ENCODE measurements at places on chromosomes 7 and 10. TPM values are rescaled to one million over a fixed set of nuclear protein-coding genes. Genes with fewer than 3 reads are reported as not detected.

Gene GCC1
- total RNA-seq: 27.0 TPM

Gene ESYT2
- total RNA-seq: 88.0 TPM

Gene STEAP1B
- total RNA-seq: 25.3 TPM

Gene HOXA3
- under 0.01 TPM for total RNA-seq

Gene TDRD1
- total RNA-seq: 5.1 TPM

Gene ANKRD61
- total RNA-seq: under 0.01 TPM

Gene EIF5AL1
- 0.28 TPM for total RNA-seq

Gene FGFR2
- 0.19 TPM for total RNA-seq

Gene ZNF488
- total RNA-seq: not detected

Gene OR9A2
- total RNA-seq: not detected

Gene TMEM106B
- total RNA-seq: 84.6 TPM

Gene INSYN2A
- under 0.01 TPM for total RNA-seq

Gene AMZ1
- total RNA-seq: 1.4 TPM

Gene ARHGEF5
- 1.1 TPM for total RNA-seq

Gene ARID5B
- total RNA-seq: 40.3 TPM

Gene ODAD2
- not detected for total RNA-seq

Gene OPALIN
- total RNA-seq: not detected

Gene CASP2
- total RNA-seq: 10.7 TPM

Gene BMPER
- 39.5 TPM for total RNA-seq

Gene SEMA3E
- 0.38 TPM for total RNA-seq

All from regular cardiac myocyte (primary cell).